ENCODE measurements at places on chromosomes 11 and 22.

- DNase-seq = no peak
Observed at GRCh38 chr11:124441081-124441480, 4.4 kb downstream of the OR8B8 start.

DNA sequence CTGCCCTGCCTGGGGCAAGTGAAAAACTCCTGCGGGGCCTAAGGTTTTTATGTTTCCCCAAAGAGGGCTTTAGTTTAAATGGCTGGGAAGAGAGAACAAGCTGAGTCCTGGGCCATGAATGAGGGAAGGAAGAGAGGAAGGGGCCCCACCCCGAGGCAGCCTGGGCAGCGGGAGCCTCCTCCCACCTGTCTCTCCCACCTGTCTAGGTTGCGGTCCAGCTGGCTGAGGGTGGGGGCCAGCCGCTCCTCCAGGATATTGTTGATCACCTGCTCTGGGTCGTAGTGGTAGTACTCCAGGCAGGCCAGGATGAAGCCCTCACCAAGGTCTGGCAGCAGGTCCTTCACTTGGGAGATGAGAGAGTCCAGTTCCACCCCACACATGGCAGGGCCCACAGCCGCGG lies 34.6 kb downstream of the UQCR10 start:
- DNase-seq = no peak

DNA sequence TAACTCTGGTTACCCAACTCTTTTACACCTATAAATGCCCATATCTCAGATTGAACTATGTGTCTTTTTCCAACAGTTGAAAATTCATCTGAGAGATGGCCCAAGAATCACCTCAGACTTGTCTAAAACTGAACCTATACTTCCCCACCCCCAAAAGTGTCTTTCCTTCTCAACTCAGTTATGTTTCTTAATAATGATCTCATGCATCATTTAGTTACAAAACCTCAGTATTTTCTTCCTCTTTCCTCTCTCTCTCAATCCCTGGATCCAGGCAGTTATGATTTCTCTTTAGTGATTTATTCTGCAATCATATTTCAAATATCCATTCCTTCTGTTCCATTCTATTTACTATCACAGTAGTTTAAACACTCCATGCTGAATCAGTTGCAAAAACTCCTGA lies 32.3 kb upstream of the ADSL start:
- no peak for DNase-seq

DNA sequence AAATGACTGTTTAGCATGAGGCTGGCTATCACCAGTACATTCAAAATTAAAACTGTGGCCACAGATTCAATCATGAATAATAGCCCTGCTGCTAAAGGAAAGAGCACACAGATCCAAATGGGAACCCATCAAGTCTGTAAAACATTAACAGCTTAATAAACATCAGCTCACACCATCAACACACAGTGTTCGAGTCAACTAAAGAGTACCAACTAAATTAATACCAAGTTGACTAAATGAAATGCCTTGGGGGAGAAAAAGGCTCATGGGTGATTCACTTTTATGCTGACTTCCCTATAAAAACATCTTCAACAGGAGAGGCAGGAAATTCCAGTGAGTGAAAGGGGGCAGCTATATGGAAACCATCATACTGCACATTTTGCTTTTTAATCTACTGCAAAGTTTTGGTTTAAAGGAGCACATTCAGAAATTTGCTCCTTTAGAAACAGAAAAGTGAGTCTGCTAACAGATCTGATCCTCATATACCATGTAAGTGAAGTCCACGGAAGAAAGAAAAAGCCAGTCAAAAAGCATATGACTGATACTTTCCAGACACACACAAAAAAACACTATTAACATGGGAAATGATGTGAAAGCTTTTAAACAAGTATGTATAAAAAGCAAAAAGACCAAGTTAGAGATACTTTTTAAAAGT lies 16.3 kb downstream of the LGR4 start:
- DNase-seq = no peak
